ENCODE measurements at places on chromosomes 2 and 18. TPM values are rescaled to one million over a fixed set of nuclear protein-coding genes. Genes with fewer than 3 reads are reported as not detected.

EIF2B4 gene
- total RNA-seq, result 58.7 TPM

CAVIN2 gene
- 19.8 TPM for total RNA-seq

CHST9 gene
- 0.02 TPM for total RNA-seq

LINC00305 gene
- not detected for total RNA-seq

Data from A549 treated with CORT108297 at 1 μM for 4 hours (cell line).